Fibroblast of skin of left biceps (primary cell): ENCODE measurements at places on chromosomes 12 and 14.

- DNase-seq: no peak
These were observed 462.8 kb downstream of the GXYLT1 start for GRCh38 chr12:41681898-41682297.

GRCh38 chr12:64181430-64182291, 40.4 kb downstream of the KICS2 start:
- peak; percentile 90 for DNase-seq

GRCh38 chr12:102540815-102541385, 60.5 kb upstream of the IGF1 start:
- no peak for DNase-seq

DNA sequence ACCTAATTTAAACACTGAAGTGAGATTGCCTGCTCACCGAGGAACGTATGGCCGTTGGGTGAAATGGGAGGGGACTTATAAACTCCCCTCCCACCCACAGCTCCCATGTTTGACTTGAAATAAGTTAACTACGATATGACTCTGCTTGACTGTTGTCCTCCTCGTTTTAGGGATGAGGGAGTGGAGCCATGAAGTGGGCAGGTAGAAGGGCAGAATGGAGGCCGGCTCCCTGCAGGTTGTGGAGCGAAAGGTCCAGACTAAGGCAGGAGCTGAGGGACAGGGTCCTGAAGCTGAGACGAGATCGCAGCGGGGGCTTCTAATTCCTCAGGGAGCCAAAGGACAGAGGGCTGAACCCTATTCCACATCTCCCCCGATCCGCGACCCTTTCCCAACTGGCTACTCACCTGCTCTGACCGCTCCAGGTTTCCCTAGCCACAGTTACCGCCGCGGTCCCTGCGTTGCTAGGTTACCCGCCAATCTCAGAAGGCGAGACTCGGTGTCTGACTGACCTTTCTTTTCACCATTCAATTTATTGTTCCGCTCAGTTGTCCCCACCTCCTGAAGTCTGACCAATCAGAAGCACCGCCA, 577 bp upstream of the TPCN1 start:
- no peak for DNase-seq

DNA sequence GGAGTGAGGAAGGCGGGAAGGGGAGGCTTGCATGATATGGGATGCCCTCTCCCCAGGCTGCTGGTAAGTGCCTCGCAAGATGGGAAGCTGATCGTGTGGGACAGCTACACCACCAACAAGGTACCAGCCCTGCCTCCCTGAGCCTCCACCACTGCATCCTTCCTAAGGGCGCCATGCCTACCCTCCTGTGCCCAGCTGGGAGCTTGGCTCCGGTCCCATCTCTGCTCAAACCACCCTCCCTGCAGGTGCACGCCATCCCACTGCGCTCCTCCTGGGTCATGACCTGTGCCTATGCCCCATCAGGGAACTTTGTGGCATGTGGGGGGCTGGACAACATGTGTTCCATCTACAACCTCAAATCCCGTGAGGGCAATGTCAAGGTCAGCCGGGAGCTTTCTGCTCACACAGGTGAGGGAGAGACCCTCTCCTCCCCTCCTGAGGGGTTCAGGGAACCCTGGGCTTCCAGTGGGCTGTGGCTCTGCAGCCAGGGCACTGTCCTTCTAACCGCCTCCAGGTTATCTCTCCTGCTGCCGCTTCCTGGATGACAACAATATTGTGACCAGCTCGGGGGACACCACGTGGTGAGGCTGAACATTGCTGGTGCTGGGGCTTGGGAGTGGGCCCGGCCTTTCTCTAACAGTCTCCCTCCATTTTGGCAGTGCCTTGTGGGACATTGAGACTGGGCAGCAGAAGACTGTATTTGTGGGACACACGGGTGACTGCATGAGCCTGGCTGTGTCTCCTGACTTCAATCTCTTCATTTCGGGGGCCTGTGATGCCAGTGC, 2.6 kb downstream of the GNB3 start:
- DNase-seq: no peak
